ENCODE measurements at places on chromosomes 4 and X.

GRCh38 chr4:88211473-88212252 is 53.2 kb upstream of the ABCG2 start:
- DNase-seq: no peak

DNA sequence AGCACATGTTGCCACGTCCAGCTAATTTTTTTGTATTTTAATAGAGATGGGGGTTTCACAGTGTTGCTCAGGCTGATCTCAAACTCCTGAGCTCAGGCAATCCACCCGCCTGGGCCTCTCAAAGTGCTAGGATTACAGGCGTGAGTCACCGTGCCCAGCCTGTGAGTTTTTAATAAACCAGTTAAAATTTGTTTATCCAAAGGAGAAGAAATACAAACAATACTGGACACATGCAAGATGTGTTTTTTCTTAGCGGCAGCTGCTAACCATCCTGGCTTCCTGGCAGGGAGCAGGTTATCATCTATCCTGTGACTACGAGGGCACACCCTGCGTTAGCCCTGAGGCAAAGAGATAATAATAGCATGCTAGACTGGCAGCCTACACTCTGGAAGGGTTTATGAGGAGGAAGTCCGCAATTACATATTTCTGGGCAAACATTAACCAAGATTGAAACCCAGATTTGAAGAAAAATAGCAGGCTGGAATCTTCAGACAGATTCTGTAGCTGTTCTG is 191.4 kb downstream of the SPRY1 start:
- DNase-seq: no peak

DNA sequence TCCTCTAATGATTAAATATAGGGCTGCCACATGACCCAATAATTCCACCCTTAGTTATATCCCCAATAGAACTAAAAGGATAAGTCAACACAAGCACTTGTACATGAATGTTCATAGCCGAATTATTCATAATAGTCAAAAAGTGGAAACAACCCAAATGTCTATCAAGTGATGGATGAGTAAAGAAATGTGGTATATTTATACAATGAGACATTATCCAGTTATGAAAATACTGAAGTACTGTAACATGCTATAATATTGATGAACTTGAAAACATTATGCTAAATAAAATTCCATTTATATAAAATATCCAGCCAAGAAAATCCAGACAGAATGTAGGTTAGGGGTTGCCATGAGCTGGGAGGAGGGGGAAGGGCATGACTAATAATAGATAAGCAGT is 436.7 kb upstream of the AADAT start:
- no peak for DNase-seq

DNA sequence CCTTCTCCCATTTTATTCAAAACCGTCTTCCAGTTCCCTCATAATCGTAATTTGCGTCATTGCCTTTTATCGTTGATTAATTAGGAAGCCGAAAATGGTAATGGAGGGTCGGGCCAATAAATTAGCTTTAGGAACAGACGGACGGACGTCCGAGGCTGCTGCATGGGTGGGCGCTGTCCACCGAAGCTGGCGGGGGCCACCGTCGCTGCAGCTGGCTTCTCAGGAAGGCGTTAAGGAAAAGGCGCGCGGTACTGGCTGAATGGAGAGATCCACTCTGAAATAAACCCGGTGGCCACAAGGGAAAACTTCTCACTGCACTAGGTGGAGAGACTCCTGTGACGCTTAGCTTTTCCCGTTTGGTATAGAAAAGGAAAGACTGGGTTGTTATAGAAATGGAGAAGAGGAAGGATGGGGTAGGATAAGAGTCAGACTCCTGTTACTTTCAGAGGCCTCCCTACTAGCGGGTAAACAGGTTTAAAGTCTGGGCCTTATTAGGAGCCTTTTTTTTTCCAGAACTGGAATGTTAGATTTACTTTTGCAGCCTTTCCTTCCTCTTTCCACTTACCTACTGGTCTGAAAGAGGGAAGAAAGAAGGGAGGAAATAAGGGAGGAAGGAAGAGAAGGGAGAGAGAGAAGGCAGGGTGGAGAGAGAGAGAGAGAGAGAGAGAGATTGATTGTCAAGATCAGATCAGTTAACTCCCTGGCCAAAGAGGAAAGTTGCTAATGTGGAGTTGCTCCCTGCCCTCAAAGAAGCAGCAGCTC is 11.3 kb upstream of the PRDM8 start:
- no peak for DNase-seq

DNA sequence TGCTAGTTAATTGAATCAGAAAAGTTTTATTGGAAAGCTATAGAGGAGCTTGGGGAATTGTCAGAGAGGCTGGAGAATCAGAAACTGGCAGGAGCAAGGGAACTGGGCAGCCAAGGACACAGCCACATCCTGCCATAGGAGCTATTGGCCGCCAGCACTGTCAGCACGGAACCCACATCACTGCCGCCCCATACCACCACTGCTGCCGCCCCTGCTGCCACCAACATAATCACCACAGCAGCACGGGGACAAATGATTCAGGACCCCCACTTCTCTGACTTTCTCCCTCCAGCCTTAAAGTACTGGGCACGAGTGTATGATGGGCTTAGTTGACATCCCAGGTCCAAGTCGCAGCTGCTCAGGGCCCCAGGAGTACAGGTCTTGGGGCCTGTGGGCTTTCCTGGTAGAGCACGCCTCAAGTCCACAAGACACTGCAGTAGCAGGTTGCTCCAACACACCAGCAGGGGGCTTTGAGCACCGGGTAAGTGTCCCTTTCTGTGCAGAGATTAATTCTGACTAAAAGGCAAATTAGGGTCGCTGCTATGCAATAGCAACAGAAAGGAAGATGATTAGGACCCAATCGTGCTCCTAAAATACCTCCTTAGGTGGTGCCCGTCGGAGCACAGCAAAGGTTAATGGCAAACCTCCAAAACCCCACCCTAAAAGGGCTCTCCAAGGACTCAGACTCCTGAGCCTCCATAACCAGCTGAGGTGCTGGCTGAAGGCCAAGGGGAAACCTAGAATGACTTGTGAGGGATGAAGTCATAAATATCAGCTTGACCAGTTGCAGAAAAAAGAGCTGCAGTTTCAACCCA is 6.9 kb downstream of the PJA1 start:
- no peak for DNase-seq

GRCh38 chrX:10501611-10502010 is 118.8 kb downstream of the MID1 start:
- no peak for DNase-seq

DNA sequence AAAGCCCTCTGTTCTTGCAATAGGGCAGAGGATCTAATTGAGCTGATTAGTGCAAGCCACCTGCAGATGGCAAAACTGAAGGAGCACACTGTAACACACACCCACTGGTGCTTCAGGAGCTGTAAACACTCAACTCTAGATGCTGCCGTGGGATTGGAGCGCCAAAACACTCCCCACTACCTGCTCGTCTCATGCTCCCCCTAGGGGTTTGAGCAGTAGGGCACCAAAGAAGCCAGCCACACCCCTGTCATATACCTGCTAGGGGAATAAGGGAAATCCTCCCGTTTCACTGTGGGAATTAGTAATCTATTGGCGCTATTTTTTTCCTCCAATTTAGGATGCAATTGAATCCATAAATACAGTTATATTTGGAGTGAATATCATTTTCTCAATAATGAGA is 360.2 kb downstream of the GLUD2 start:
- DNase-seq: no peak

DNA sequence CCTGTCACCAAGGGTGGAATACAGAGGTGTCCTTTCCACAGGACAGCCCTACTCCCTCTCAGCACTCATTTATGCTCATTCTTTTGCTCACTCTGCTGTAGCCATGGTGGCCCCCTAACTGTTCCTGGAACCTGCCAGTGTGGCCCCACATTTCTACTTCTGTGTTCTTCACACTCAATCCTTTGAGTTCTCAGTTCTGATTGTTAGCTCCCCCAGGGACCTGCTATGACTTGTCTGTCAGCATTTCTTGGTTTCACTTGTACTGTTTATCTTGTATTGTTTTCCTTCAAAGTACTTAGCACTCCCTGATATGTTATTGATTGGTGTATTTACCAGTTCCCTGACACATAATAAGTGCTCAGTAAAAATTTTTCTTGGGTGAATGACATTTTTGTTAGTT is 14.9 kb downstream of the VBP1 start:
- DNase-seq: no peak

GRCh38 chr4:18020145-18020670 is 1.3 kb downstream of the LCORL start:
- no peak for DNase-seq

DNA sequence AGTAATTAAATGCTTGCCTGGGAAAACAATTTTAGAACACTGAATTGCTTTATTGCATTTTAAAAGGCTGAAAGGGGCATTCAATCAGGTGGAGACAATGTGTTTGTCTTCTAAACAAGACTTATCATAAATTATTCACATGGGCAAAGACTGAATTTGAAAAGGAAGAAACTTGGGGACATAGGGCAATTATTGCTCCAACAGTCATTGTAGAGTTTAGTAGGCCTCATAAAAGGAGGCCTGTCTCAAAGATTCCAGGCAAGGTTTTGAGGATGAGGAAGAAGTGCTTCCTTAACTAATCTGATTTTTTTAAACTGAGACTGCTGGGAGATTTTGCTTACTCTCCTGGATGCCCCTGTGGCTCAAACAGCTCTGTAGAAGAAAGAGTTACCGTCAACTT is 174.4 kb upstream of the RPS6KA3 start:
- DNase-seq: no peak

DNA sequence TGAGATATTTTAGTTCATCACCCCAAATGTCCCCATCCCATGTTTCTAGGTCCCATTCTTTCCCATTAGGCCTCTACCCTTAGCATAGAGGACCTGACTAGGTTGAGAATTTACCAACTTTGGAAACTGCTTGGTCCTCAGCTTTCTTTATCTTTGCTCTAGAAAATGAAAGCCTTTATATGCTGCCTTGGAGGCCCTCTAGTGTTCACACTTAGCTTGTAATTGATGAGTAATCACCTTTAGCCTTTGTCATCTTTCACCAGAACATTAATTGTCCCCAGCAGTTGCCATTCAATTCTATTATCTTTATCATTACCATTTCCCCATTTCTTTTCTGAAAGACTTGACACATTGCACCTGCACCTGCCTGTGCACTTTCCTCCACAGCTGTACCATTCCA is 589.2 kb upstream of the NR3C2 start:
- no peak for DNase-seq

DNA sequence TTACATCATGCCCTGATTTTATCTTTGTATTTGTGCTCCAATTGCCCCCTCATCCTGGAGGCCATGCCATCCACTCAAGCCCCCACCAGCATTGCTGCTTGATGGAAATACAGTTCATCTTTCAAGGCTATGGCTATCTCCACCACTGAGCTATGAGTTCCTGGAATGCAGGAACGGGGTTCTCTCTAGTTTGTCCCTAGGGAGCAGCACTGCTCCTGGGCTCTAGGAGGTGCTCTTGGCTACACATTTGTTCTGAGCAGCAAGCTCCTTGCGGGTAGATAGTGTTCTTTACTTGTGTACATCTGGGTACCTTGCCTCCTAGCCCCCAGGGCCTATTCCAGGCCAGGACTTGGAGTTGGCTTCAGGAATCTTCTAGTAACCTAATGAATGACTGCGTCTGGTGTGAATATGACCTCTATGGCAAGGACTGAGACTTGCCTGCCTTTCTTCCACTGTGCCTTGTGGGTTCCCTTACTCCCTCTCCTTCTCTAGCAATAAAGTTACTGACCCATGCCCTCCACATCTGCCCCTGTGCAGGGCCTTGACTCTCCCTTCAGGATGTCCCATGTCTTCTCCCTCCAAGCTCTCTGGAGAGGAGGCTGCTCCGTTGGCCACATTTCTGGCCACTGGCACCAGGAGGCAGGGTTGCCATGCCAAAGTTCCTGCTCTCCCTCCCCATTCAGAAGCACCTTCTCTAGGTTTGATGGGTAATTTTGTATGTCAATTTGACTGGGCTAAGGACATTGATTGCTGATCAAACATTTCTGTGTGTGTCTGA is 7.6 kb downstream of the CITED1 start:
- no peak for DNase-seq

DNA sequence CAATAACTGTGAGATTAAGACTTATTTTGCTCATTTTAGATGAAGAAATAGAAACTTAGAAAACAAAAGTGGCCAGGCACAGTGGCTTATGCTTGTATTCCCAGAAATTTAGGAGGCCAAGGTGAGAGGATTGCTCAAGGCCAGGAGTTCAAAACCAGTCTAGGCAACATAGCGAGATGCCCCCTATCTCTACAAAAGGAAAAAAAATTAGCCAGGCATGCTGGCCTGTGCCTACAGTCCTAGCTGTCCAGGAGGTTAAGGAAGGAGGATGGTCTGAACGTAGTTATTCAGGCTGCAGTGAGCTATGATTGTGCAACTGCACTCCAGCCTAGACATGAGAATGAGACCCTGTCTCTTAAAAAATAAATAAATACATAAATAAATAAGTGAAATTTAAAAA is 28.0 kb downstream of the APELA start:
- no peak for DNase-seq

- DNase-seq: no peak
These were observed 54.0 kb downstream of the SLC9A7 start for GRCh38 chrX:46704767-46705386.

All from hypothalamus (tissue), 51 donors.